ENCODE measurements at places on chromosomes 3 and 15.

GRCh38 chr3:160480931-160481330, 31.3 kb upstream of the TRIM59 start:
- no peak for DNase-seq

DNA sequence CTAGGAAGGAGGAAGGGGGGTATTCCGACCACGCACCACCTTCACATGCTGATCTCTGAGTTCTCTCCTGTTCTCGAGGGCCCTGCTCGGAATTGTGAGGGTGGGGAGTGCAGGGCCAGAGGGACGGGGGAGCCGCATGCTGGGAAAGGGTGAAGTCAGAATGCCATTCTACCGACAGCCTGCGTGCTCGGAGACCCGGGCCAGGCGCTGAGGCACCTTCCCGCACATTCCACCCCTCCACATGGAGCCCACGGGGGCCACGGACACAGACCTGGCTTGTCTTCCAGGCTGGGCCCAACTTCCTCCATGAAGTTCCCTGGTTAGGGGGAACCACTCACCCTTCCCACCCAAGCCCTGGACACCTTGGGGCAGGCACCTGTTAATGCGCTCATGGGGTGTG, 28.7 kb upstream of the PIGZ start:
- no peak for DNase-seq

DNA sequence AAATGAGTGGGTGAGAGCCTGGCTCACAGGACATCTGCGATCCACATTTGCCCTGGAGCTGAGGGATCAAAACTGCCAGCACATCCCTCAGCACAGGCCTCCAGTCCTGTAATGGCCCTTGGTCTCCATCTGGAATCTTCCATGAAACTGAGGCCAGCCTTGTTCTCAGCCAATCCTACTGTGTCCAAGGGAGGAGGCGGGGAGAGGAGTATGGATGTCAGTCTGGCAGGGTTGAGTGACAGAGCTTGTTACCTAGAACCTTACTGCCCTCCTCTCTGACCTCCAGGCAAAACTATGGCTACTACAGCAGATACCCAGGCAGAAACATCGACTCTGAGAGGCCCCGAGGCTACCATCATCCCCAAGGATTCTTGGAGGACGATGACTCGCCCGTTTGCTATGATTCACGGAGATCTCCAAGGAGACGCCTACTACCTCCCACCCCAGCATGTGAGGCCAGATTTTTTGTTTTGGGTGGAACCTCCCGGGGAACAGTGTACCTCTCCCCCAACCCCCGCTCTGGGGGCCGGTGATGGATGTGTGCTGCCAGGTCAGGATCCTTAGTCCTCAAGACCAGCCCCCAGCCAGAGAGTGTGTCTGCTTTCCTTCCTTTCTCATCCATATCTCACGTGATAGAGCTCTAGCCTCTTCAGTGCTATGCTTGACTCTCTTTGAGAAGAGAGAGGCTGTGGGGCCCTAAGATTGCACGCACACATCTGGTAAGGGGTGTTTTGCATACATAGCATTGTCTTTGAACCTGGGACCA, 41.3 kb downstream of the CHDH start:
- DNase-seq: no peak

DNA sequence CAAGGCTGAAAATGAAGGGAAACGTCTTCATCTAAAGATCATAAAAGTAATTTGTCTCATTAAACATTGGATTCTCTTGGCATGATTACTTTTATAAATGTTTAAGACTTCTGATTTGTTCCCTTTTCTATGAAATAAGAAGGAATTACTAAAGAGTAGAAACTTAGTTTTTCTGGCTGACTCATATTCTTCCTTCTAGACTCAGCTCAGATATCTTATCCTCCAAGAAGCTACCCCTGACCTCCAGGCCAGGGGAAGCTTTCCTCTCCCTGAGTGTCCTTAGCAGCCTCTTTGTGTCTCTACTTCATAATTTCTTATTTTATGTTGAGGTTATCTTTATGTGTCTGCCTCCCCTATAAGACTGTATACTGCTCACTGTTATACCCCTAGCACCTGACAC, 291.9 kb upstream of the STT3B start:
- DNase-seq: no peak

GRCh38 chr3:13347390-13347950, 72.7 kb downstream of the NUP210 start:
- DNase-seq: no peak

GRCh38 chr3:184500344-184500923, 61.2 kb upstream of the EPHB3 start:
- DNase-seq: no peak

All from DMS53 (cell line).